ENCODE measurements at places on chromosomes 12 and 14.

DNA sequence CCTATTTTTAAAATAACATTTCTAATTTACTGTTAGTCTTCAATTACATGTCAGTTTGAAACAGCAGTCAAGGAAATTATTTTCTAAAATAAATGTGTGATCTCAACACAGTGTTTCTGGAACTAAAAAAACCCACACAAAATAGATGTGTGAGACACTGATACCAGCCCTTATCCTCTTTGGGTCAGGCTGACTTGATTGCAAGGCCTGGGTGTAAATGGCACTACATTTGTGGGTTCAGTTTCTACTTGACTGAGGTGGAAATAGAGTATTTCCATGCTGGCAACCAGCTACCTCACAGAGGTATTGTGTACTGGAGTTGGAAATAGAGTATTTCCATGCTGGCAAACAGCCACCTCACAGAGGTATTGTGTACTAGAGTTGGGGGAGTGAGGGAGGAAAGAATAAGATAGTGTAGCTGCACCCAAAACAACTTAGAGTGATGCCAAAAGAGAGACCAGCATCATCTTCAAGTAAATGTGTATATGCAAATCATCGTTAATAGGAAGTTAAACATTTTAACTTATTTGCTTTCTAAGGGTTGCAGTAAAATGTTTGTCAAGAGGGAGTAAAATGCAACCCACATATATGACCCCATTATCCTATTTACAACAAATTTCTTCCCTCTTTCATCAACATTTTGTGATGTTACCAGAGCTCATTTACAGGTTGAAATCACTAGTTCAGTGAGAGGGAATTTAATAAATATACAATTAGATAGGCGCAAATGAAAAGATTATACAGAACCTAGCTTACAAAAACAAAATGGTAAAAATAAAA lies 10.7 kb upstream of the LYZ start:
- no peak for DNase-seq

DNA sequence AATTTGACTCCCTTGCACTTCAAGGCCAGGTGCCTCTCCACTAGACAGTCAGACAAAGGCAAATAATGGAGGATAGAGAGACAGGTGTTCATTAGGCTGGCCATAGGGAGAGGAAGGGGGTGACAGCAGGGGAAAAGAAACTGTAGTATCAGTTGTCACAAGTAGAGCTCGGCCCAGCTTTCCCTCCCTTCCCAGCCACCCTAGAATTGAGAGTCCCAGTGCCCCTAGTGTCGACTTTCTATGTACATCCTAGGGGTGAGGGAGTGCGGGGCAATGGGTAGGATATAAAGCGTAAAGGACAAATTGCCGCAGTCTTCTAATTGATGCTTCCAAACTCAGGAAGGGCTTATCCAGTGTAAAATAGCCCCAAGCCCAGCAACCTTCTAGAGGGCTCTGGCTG lies 39.0 kb downstream of the BAZ2A start:
- DNase-seq, result no peak

GRCh38 chr14:25086821-25087396 lies 37.0 kb upstream of the STXBP6 start:
- no peak for DNase-seq

DNA sequence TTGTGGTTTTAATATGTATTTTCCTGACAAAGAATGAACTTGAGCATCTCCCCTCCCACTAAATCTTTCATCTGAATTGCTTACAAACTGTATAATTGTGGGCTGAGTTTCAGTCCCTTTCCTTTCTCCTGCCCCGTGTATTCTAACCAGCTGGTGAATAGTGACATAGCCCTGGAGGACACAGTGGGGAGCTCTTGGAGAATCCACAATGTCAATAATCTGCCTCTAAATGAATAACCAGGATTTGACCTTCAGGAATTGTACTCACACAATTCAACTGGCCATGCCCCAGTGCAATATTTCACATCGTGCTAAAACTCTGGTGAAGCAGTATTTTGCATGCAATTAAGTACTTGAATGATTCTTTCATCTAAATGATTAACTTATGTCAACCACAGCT lies 177.2 kb downstream of the C12orf42 start:
- DNase-seq, result no peak

DNA sequence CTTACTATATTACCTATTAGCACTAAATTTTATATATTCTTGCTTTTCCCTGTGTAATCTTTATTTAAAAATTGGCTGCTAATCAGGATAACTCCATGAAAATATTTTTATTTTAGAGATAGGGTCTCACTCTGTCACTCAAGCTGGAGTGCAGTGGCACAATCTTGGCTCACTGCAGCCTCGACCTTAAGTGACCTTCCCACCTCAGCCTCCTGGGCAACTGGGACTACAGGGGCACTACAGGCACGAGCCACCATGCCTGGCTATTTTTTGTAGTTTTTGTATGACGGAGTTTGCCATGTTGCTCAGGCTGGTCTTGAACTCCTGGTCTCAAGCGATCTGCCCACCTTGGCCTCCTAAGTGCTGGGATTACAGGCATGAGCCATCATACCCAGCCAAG lies 32.4 kb upstream of the VCPKMT start:
- no peak for DNase-seq

GRCh38 chr14:102094101-102094500 lies 7.3 kb upstream of the HSP90AA1 start:
- DNase-seq, result no peak

DNA sequence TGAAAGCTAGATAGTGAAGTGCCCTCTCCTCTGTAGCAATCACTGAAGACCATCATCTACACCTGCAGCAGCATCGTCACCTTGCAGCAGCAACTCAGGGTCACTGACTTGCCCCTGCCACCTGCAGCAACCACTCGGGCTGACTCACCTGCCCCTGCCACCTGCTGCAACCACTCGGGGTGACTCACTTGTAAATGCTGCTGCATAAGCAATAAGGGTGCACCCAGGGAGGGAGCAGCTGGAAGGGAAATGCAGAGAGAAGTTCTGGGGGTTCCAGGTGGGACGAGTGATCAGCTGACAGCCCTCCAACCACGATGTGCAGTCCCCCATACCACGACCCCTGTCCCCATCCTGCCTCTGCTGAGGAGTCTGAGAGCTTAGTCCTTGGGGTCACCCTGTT lies 357.1 kb upstream of the SFSWAP start:
- DNase-seq, result no peak

DNA sequence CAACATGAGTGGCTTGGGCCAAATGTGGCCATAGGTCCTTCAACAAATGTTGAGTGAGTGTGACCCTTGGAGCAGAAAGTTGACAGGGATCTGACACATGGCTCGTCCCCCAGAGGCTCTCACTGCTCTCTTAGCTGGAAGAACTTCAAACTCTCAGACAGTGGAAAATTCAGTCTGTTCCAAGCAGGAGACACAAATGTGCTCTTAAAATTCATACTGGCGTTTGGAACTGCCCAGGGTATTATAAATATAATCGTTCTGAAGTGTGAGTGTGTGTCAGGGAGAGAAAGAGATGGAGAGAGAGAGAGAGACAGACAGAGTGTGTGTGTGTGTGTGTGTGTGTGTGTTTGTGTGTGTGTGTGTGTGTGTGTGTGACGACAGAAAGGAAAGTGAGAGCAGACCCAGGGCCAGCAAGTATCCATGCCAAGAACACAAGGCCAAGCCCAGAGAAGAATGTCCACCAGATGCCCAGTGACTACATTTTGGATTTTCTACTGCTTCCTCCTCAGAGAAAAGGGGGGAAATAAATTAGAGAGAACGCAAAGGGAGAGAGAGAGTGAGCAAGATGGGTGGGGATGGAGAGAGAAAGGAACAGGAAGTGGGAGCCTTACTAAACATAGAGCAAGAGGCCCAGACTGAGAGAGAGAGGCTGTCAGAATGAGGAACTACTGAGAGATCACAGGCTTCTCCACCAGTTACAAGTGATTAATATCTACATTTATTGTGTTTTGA lies 193.6 kb upstream of the NUDT4 start:
- no peak for DNase-seq

DNA sequence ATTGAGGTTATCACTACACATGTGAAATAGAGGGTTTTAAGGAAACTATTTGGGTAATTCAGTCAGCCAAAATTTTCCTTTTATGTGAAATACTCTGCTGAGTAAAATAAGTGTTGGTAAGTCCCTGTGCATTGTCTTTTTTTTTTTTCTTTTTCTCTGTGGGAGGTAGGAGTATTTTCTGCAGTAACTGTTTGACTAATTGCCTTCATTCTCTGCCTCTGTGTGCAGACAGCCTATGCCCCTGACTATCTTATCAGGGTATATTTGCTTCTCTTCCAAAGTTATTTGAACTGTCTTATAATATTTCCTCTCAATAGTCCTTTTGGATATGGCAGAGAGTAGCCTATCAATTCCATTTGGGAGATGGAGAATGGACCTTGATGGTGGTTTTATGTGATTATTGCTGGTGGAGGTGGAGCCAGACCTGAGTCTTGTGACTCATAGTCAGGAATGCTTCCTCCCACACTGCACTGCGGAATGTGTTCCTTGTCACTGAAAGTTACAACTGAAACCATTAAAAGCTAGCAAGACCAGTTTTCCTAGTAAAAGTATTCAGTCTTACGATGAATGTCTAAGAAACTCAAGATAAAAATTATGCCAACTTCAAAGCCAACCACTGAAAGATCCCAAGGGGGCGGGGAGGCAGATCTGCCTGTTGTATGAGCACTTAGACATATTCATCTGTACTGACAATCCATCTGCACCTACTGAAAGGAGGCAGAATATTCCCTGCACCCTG lies 40.9 kb upstream of the STXBP6 start:
- DNase-seq, result no peak

- DNase-seq, result no peak
Measured at GRCh38 chr14:78154827-78155226, 15.3 kb upstream of the NRXN3 start.

- no peak for DNase-seq
Measured at GRCh38 chr14:74917646-74918081, 5.4 kb downstream of the RPS6KL1 start.

GRCh38 chr14:72730468-72730867 lies 163.4 kb downstream of the DPF3 start:
- DNase-seq, result no peak

- no peak for DNase-seq
Measured at GRCh38 chr12:101647711-101648110, 49.7 kb upstream of the CHPT1 start.

Data from 8988T (cell line).